Hypothalamus (tissue), 51 donors: ENCODE measurements at places on chromosomes 1 and 21.

GRCh38 chr21:31559368-31560119, 99.9 kb upstream of the SOD1 start:
- DNase-seq: peak; percentile 90

- no peak for DNase-seq
Measured at GRCh38 chr1:217009376-217009775, 286.1 kb upstream of the ESRRG start.

- no peak for DNase-seq
Measured at GRCh38 chr1:26862781-26863684, at the start of gene SFN. TSS of gene SFN (plus strand) at chr1:26863149. CDS start at chr1:26863213, 64 bp downstream.

- DNase-seq: no peak
Measured at GRCh38 chr1:26666855-26667254, 29.0 kb upstream of the ARID1A start.

DNA sequence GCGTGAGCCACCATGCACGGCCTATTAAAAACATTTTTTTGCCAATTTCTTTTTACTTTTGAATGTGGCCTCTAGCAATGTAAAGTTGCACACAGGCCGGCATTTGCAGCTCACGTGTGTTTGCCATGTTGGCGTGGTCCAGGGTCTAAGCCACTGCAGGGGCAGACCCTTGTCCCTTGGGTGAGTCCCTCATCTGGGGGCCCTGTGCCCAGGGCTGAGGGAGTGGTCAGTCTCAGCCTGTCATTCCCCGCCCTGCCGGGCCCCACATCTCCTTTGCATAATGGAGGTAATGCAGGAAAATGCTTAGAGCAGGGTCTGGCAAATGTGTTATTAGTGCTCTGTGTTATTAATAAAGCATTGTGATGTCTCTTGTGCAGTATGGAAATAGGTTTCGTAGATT, 16.9 kb downstream of the AGPAT3 start:
- DNase-seq: no peak

- DNase-seq: no peak
Measured at GRCh38 chr1:50080904-50081586, 27.7 kb upstream of the ELAVL4 start.

- DNase-seq: no peak
Measured at GRCh38 chr1:51519865-51520699, 1.0 kb upstream of the EPS15 start.

DNA sequence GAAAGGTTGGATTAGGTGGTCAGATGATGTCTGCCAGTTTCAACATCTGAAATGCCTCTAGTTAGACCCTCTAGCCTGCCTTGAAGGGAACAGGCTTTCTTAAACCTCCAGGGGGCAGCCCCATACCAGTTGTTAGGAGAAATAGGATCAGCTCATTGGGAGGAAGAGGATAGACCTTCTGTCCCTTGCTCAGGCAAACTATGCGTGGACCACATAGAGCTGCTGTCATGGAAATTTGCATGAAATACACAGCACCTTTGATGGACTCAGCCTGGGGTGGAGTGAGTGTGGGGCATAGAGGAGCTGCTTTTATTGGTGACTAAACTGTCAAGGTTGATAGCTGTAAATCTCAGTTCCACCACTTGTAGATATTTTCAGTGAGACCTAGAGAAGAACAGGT, 38.4 kb upstream of the SPAG17 start:
- no peak for DNase-seq

DNA sequence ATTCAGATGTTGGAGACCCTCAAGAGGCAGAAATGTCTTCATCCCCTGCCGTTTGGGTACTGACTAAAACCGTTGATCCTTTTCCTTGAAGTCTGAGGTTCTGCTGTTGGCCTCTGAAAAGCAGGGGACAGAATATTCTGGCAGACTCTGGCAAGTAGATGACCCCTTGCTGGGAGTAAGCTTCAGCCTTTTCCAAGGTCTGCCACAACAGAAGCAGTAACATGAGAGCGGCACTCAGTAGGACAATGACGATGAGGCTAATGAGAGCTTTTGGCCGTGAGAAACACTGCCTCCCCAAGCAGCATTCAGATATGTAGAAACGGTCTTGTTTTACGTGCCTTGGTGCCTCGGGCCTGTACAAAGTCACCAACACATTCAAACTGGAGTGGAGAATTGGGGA, 143.7 kb downstream of the ST6GALNAC5 start:
- DNase-seq: no peak

GRCh38 chr1:11617314-11617713, 36.9 kb downstream of the FBXO2 start:
- no peak for DNase-seq

DNA sequence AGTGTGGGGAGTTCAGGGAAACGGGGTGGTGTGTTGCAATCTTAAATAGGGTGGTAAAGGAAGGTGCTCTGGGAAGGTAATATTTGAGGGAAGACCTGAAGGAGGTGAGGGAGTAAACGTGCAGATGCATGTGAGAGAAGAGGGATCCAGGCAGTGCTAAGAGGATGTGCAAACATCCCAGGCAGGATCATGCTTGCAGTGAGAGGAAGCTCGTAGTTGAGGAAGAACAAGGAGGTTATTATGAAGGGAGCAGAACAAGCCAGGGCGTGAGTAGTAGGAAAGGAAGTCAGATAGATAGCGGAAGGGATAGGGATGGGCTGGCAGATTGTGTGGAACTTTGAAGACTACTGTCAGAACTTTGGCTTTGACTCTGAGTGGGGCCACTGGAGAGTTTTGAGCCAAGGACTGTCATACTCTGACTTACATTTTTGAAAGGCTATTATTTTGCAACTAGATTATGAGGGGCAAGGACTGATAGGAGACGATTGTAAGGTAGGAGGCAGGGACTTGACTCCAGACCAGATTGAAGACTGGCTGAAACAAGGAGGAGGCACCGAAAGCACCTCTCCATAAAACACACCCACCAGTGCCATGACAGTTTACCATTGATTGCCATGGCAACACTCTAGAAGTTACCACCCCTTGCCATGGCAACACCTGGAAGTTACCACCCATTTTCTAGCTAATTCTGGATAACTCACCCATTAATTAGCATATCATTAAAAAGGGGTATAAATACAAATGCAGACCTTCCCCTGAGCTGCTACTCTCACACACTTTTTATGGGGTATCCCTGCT, 67.0 kb downstream of the XCL2 start:
- no peak for DNase-seq

DNA sequence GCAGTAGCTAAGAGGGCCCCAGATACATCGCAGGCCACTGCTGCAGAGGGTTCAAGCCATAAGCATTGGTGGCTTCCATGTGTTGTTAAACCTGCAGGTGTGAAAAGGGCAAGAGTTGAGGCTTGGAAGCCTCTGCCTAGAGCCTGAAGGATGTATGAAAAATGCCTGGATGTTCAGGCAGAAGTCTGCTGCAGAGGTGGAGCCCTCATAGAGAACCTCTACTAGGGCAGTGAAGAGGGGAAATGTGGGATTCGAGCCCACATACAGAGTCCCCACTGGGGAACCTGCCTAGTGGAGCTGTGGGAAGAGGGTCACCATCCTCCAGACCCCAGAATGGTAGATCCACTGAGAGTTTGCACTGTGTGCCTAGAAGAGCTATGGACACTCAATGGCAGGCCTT, 30.6 kb upstream of the ADGRL4 start:
- DNase-seq: no peak

GRCh38 chr1:63004868-63005267, 220.9 kb downstream of the ATG4C start:
- DNase-seq: no peak

DNA sequence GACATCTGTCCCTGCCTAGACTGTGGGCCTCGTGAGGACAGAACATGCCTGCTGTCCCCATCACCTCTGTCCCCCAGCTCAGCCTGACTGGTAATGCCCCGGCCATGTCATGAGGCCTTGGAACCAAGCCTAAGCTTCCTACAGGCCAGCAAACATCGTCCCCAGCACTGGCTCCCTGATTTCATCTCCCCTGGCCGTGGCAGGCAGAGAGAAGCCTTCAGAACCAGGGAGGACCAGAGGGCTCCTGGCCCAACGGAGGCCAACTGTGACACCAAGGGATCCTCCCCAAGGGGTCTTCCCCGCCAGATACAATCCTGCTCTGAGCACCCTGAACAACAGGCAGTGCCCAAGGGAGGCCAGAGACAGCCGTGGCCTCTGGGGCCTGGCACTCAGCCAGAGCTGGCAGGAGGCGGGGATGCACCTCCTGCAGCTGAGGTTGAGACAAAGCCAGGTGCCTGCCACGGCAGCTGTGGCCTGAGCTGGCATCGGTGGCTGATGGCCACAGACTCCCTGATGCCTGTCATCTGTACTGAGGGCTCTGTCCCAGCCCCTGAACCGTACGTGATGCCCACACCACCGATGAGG, 9.9 kb upstream of the NPHP4 start:
- no peak for DNase-seq

DNA sequence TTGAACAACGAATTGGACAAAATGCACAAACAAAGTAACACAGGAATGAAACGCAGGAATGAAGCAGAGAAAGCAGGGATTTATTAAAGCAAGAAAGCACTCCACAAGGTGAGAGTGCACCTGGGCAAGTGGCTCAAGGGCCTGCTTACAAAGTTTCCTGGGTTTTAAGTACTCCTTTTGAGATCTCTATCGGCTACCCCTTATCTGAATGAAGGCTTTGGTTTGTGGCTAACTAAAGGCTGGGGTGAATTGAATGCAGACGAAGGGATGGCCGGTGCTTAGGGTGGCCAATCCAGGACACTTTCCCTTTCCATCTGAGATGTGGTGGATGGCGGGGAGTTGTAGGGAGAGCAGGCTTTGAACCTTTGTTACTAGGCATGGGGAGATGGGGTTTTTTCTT, 151.4 kb upstream of the KIAA0040 start:
- DNase-seq: no peak

DNA sequence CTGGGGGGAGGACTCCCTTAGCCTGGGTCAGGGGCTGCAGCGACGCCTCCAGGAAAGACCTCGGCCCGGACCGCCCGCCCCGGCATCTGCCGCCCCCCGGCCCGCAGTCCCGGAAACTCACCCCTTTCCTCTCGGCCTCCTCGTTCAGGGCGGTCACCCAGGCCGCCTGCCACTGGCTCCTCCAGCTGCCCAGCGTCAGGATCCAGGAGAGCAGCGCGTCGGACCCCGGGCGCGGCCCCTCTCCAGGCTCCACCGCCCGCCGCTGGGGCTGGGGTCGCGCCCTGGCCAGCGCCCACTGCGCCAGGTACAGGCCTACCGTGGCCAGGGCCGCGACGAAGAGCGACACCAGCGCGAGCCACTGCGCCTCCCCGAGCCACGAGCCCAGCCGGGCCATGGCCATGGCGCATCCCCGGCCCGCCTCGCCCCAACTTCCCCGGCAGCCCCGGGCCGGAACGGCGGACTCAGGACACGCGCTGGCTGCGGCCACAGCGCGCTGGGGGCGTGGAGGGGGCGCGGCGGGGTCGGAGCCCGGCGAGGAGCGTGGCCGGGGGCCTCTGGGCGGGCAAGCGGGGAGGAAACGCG, 478 bp downstream of the C2CD2 start:
- no peak for DNase-seq
